ENCODE measurements at places on chromosomes 7 and 10.

- DNase-seq: no peak
Measured at GRCh38 chr7:13851736-13852135, 137.7 kb downstream of the ETV1 start.

- no peak for DNase-seq
Measured at GRCh38 chr7:91083855-91084644, 180.2 kb upstream of the FZD1 start.

GRCh38 chr7:98569691-98570337 is 47.3 kb upstream of the NPTX2 start:
- DNase-seq: no peak

- DNase-seq: no peak
Measured at GRCh38 chr10:97333601-97334369, 744 bp downstream of the FRAT2 start.

DNA sequence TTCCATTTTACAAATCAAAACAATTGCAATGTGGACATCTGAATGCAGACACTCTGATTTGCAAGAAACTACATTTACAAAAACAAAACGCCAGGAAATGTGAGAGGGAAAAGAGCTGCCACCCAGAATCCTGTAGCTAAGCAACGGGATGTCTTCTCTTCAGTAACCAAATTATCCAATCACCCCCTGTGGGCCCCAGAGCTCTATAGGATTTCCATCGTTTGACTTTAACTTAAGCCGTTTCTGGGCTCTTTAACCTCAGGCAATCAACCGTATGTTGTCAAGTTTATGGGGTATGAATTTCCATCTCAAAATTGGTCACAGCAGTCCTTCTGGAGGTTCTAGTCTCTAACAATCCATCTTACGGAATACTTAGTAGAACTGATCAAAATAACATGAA is 240.5 kb downstream of the ETV1 start:
- no peak for DNase-seq

DNA sequence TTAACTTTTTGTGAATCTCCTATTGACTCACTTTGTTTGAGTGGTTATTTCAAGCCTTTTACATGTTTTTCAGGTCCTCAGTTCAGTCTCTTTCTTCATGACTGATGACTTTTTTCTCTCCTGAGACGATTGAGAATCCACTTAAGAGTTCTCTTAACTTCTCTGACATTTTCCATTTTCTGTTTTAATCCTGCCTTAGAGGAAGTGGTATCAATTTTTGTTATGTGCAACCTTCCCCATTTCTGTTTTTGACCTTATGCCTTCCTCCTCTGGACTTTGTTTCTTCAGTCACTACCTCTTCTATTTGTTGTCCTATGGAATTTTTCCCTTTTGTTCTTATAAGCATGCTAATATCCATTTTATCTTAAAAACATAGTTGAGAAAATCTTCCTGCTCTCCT is 2.4 kb downstream of the PSMC2 start:
- DNase-seq: no peak

- no peak for DNase-seq
Measured at GRCh38 chr7:20642166-20642565, 26.7 kb downstream of the ABCB5 start.

DNA sequence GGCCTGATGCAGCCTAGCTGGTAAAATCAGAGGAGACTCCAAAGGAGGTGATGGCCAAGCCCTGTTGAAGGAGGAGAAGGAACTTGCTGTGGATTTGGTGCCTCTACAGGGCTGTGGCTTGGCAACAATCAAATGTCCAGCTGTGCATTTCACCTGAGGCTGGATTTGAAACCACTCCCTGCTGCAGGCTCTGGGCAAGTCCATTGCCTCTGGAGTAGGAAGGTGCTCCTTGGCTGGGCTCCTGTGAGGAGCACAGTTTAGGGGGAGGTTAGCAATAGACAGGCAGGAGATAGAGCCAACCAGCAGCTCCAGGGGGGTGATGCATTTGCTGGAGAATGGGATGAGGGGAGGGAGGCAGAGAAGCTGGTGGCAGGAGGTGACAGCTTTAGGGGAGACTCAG is 26.5 kb downstream of the CDH23 start:
- DNase-seq: no peak

- DNase-seq: no peak
Measured at GRCh38 chr10:127836176-127836575, 56.6 kb downstream of the CLRN3 start.

DNA sequence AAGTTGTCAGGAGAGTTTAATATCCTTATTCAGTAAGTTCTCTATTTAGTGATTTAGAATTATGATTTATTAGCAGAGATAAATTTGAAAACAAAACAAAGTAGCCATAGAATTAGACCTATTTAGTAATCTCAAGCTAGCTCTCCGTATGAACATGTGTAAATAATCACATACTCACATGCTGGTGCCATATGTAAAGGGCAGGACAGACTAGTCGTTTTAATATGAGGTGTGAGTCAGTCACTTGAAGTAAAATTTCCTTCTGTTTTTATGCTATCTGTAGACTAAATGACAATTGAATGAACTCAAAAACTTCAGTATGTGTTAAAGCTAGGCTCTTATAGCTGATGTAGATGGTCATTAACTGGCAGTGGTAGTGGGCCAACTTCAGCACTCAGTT is 67.1 kb downstream of the WAC start:
- DNase-seq: no peak

DNA sequence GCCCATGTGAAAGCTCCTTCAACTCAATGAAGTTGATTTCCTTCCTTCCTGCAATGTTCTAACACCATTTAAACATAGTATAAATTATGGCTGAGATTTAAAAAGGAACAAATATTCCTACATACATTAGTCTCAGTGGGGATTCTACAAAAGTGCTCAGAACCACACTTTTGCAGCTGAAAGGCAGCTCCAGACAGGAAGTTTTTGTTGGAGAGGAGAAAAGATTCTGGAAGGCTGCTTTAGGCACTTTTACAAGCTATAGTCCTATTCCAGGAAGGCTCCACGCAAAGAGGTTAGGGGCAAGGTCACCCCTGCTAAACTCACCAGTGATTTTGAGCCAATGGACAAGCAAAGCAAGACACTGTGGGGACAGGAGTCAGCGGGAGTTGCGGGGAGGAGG is 179.2 kb upstream of the CDCA7L start:
- no peak for DNase-seq
